ENCODE measurements at places on chromosomes 5 and 9.
A peak's percentile ranks its signal among the peaks of the same experiment; 100 is the strongest.

- DNase-seq = no peak
Observed at GRCh38 chr5:63262185-63262981, 683.8 kb downstream of the LRRC70 start.

- DNase-seq = no peak
Observed at GRCh38 chr5:172162323-172162986, 25.6 kb downstream of the STK10 start.

DNA sequence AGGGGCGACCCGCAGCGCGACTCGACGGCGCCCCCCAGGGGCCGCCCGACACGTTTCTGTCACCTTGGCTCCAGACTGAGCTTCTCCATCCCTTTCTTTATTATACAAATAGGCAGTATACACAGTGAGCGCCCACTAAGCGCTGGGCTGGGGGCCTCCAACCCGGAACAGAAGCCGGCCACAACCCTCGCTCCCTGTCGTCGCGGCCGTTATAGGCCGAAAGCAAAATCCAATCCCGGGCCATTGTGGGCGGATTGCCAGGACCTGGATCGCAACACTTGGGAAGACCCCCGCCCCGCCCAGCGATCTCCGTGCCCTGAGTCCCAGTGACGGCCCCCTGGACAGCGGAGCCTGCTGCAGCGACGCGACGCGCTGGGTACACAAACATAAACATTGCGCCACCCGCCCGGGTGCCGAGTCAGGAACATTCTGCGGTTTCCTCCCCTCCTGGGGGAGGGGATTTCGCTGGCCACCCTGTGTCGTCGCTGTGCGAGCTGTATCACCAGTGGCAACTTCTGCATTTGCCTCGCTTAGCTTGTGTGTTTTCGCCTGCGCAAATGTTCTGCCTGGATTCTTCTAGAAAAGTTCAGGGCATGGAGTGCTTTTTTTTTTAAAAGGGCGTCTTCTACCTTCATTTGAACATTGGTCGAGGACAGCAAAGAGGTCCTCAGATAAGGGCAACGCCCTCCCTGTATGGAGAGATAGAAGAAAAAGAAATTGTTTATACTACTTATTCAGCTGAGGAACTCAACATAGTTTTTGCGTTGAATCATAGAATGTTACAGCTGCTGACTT lies 1.3 kb upstream of the DUSP1 start:
- peak; percentile 94 for DNase-seq

GRCh38 chr5:55485073-55485472 lies 49.7 kb downstream of the PLPP1 start:
- DNase-seq = no peak

DNA sequence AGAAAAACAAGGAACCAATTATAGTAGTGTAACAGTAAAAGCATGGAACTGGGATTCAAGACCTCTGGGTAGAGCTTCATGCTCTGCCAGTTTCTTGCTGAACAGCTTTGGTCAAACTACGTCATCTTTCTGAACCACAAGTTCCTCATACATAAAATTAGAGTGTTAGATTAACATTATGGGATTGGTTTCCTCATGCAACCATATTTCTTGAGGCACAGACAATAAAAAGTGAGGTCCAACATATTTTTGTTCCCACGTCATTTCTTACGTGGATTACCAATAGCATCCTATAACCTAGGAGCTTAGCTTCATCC lies 354.8 kb downstream of the TMEM232 start:
- DNase-seq = no peak

GRCh38 chr5:134124289-134125038 lies 10.0 kb downstream of the TCF7 start:
- DNase-seq = no peak

- DNase-seq = peak; percentile 44
Observed at GRCh38 chr9:3240656-3241268, 285.0 kb downstream of the RFX3 start.

GRCh38 chr9:104339692-104340091 lies 164.4 kb upstream of the OR13F1 start:
- no peak for DNase-seq

DNA sequence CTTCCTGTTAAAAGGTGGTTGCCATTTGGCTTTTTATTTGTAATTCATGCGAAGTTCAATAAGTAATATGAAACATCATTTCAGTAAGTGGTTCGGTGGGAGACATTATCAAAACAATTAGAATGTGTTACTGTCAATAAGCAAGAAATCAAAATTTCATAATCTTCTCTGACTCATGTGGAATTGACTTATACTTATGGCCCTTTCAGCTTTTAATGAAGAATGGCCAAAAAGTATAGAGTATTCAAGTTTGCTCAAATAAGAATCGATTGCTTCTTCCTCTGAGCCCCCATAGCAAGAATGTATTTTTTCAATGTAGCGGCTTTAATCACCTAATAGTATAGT lies 174.5 kb downstream of the AOPEP start:
- DNase-seq = no peak

- no peak for DNase-seq
Observed at GRCh38 chr9:128823903-128824406, 5.6 kb downstream of the SPOUT1 start.

- DNase-seq = no peak
Observed at GRCh38 chr5:170846416-170846815, 15.4 kb upstream of the RANBP17 start.

DNA sequence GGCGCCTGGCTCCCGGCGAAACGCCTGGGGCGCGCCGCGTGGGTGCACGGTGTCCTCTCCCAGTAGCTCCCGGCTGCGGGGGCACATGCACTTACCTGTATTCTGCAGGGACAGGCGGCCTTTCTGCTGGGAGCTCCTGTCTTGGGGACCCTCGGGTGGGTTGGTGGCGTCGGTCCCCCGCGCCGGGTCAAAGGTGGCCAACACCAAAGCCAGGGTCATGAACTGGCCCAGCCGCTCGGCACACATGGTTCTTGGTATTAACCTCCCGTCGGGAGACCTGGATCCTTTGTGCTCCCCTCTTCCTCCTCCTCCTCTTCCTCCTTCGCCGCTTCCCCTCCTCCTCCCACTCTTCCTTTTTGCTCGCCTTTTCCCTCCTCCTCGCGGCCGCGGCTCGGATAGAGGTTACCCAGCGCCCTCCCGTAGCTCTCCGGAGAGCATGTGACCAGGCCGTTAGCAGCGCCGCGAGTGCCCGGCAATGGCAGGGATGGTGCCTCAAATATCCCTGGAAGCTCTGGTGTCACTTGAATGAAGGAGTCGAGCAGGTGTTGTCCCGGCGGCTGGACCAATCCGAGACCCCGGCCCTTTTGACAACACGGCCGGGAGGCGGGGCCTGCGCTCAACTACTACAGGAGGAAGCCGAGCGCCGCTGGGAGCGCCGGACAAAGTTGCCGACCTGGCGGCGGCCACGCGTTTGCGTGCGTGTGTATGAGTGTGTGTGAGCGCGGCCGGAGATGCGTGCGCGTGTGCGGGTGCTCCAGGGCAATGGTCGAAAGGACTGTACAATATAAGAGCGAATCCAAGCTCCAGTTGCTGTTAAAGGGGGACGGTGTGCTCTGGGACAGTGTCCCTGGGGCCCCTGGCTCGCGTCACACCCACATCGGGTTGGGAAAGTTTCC lies at the start of gene STC2:
Gene STC2, minus strand, starts transcription at position 467 of the 896 bp plus-strand sequence. Its CDS starts 221 bp downstream, at position 246.
- no peak for DNase-seq

GRCh38 chr9:3043369-3043768 lies 199.5 kb upstream of the PUM3 start:
- no peak for DNase-seq

- no peak for DNase-seq
Observed at GRCh38 chr5:93311881-93312280, 269.1 kb downstream of the NR2F1-AS1 start.

- no peak for DNase-seq
Observed at GRCh38 chr9:77440057-77440456, 208.1 kb downstream of the GNA14 start.

DNA sequence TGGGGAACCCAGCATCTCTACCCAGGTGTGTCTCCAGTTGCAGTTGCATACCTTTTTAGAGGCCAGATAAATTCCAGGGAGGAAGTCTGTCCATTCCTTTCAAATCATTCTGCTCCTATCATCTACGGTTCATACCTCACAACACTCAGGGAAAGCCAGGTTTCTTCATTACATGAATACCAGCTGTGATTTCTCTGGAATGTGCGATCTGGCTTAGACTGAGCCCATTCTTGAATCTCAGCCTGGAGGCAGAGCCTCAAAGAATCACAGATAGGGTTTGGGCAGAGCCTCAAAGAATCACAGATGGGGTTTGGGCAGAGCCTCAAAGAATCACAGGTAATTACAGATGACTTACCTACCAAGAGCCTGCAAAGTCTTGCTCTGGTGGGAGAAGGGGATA lies 7.2 kb downstream of the P4HA2 start:
- DNase-seq = no peak

GRCh38 chr9:80883426-80883825 lies 805.9 kb downstream of the TLE1 start:
- DNase-seq = no peak

- DNase-seq = no peak
Observed at GRCh38 chr9:11086561-11086960, 473.8 kb upstream of the PTPRD start.

GRCh38 chr9:134571946-134572917 lies 69.4 kb upstream of the COL5A1 start:
- DNase-seq = no peak

DNA sequence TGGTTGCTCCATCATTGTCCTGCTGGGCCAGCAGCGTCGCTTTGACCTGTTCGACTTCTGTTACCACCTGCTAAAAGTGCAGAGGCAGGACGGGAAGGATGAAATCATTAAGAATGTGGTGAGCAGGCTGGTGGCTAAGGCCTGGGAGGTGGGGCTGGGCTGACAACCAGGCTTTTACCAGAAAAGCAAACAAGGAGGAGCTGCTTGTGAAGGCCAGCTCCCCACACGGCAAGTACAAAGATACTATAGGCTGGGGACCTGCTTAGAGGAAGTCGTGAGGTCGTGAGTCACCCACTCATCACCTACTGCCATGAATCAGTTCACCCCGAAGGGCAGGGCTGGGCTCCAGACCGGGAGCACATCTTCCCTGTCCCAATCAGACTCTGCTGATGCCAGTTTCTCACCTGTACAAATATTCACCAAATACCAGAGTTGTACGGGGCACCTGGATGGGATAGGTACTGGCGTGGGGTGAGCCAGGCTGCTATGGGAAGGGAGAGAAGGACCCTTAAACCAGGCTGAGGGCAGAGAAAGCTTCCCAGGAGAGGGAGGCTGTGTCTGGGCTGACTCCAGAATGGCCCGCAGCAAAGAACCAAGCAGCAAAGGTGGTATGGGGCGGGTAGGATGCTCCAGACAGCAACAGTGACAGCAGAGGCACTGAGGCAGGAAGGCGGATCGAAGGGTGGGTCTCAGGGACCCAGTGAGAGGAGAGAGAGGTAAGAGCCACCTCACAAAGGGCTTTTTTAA lies 69.3 kb upstream of the NIPAL4 start:
- DNase-seq = no peak

- DNase-seq = no peak
Observed at GRCh38 chr9:92308893-92309292, 15.4 kb upstream of the IARS1 start.

DNA sequence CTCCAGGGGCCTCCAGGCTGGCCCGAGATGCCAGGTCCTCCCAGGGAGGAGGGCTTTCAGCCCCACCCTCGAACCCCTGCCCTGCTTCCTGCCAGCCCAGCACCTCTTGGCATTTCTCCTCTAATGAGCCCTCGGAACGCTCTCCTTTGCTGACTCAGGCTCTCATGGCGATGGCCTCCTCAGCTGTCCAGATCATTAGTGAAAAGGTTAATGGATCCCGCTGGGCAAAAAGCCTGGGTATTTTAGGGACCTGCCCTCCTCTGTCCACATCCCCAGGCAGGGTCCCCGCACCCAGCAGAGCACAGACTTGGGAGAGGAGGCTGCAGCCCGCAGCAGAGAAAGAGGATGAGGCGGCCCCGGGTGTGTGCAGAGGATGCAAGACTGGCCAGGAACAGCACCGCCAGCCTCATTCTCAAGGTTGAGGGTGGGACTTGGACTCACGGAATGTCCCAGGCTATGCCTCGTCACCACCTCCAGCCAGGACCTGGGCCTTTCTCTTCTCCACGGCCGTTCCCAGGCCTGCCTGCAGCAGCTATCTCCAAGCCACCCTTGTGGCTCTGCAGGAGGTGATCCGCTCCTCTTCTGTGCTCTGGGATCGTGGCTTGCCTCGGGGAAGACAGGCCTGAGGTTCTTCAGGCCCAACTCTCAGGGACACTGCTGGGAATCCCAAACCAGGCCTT lies 23.0 kb upstream of the ADAMTS2 start:
- DNase-seq = no peak

- DNase-seq = no peak
Observed at GRCh38 chr9:89529243-89530035, 31.5 kb upstream of the SEMA4D start.

DNA sequence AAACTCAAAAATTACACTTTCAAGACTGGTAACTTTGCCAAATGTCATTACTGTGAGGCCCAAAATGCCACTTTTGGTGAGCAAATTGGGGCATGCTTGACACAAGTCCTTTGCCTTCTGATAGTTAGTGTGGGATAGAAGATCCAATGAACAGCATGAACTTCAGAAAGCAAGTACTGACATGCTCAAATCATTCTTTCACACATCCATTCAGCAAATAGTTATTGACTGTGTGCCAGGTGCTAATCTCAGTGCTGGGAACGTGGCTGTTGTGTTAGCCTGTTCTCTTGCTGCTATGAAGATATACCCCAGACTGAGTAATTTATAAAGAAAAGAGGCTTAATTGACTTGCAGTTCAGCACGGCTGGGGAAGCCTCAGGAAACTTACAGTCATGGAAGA lies 247.0 kb downstream of the CHSY3 start:
- DNase-seq = no peak
